ENCODE measurements at places on chromosomes 5 and 9. TPM values are rescaled to one million over a fixed set of nuclear protein-coding genes. Genes with fewer than 3 reads are reported as not detected.
A peak's percentile ranks its signal among the peaks of the same experiment; 100 is the strongest.

Gene CDC20B
- total RNA-seq, result not detected

Gene ANKRD33B
- 2.4 TPM for total RNA-seq

DNA sequence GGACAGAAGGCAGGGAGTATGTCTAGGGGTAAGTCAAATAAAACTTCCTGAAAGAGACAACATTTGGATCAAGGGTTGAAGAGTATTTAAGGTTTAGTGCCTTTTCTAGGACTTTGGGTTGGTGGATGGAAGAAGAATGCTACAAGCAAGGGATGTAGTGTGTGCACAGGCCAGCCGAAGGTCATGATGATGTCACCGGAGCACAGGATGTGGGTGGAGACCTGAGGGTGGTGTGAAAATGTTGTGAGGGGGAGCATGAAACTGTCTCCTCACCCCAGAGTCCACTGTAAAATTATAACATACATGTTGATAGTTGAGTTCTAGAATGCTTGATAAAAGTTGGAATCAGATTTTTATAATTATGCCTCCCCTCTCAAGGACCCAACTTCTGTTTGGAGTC lies 553.3 kb upstream of the SGCD start:
- peak; percentile 75 for DNase-seq

GRCh38 chr9:89458768-89459496 lies 39.0 kb downstream of the SEMA4D start:
- DNase-seq, result no peak

Measured in natural killer cell (primary cell).